ENCODE measurements at places on chromosomes 1 and 21. TPM values are rescaled to one million over a fixed set of nuclear protein-coding genes. Genes with fewer than 3 reads are reported as not detected.

UBE2U gene
- polyA plus RNA-seq, result not detected

CYP4A11 gene
- polyA plus RNA-seq, result 37.8 TPM

LIN28A gene
- polyA plus RNA-seq, result 0.08 TPM

SLC35F3 gene
- polyA plus RNA-seq, result 0.66 TPM

DISP3 gene
- 1.6 TPM for polyA plus RNA-seq

SERTAD4 gene
- polyA plus RNA-seq, result 7.0 TPM

RAB3B gene
- 5.7 TPM for polyA plus RNA-seq

KCNJ9 gene
- 0.10 TPM for polyA plus RNA-seq

FCGR2B gene
- polyA plus RNA-seq, result 0.70 TPM

HJV gene
- not detected for polyA plus RNA-seq

MEX3A gene
- polyA plus RNA-seq, result 42.9 TPM

HES2 gene
- 0.73 TPM for polyA plus RNA-seq

BCAR3 gene
- 26.1 TPM for polyA plus RNA-seq

DSCAM gene
- 0.10 TPM for polyA plus RNA-seq

CYP2J2 gene
- 1.4 TPM for polyA plus RNA-seq

FCER1G gene
- 15.2 TPM for polyA plus RNA-seq

ACTL8 gene
- not detected for polyA plus RNA-seq

KPNA6 gene
- polyA plus RNA-seq, result 37.5 TPM

DYRK3 gene
- 8.0 TPM for polyA plus RNA-seq

Data from right renal pelvis (tissue), 4 donors.